ENCODE measurements at places on chromosomes 3 and 15.

DNA sequence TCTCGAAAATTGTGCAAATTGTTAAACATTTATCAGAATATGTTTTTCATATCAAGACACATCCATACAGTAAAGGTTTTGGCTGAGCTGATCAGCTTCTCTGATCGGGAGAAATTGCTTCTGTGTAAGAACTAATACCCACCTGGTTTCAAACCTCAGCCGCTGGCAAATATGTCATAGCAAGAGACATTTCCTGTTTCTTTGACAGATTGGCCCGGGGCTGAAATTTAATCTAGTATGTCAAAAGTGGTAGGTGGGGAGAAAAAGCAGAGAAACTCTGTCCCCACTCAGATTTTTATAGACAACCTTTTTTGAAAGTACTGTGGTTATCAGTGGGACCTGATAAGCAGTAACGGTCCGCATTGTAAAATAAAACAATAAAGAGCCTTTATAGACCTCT, 88.8 kb upstream of the SLC24A5 start:
- no peak for DNase-seq

DNA sequence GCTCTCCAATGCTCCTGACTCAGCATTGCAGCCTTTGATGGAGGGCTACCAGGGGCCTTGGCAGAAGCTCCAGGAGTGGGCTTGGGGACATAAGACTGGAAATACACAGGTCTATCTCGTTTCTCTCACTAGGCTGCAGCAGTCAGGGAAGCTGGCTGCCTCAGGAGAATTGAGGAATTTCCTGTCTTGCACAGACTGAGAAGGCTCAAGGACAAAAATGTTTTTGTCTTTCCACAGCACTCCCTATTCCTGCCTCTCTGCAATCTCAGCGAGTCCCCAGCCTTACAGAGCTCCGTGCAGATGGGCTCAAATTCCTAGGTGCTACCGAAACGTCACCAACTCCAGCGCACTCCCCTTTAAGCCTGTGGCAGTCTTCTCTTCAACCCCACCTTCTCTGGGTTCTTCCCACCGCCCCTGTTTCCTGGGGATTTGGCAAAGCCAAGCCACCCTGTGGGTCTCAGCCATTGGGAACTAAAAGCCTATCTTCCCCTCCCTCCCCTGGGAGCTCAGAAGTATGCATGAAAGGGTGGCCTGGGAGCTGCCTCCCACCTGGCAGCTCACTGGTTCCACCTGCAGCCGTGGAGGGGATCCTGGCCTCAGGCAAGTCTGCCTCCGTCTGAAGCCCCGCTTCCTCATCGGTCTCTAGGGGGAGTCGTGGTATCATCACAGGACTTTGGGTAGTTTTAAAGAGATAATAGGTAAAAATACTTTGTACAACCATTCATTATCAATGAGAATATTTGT, 322.6 kb upstream of the FRG2C start:
- DNase-seq = no peak

- DNase-seq = no peak
These were observed 29.9 kb upstream of the ABHD2 start for GRCh38 chr15:89058376-89058775.

GRCh38 chr15:89141885-89142284, 53.6 kb downstream of the ABHD2 start:
- DNase-seq = no peak

DNA sequence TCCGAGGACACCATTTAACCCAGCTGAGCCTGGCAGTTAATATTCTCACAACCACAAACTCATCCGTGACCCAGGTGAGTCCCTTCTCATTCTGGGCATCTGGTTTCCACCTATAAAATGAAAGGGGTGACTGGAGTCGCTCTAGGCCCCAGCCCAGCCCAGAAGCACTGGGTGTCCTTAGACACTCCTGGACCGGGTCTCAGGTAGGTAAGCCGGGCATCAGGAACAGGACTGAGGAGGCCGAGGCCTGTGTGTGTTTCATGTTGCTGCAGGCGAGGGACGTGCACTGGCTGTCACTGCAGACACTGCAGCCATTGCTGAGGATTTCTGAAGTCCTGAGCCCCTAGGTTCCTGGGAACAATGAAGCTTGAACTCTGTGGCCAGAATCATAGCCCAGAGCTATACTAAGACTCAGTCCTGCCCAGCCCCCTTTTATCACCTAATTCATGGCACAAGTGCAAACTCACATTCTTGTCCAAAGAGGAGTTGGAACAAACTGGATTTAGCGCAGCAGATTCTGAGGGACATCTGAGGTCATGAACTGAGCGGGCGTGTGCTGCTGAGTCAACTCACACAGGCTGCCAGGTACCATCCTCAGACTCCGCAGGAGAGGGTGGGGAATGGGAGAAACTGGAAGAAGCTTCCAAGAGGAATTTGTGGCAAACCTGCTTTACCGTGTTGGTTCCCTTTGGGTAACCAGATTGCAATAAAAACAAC, 184.9 kb downstream of the FAM43A start:
- no peak for DNase-seq

DNA sequence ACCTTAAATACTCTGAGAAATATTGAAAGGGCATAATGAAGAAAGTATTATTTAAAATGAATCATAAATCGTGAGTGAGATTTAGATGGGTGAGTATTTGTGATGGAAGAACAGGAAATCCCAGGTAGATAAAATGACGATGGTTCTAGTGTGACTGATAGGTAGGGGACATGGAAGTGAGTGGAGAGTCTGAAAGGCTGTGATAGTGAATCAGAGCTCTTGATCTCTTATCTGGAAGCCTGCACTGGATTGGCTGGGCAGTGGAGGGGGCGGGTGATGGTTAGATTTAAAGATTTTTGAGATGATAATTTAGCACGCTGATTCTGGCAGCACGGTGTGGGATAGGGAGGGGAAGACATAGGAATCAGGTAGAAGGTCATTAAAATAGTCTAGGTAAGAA, 20.1 kb downstream of the HGD start:
- no peak for DNase-seq

GRCh38 chr3:150885535-150885934, 19.7 kb downstream of the MINDY4B start:
- DNase-seq = no peak

GRCh38 chr15:65184868-65185717, at the start of gene CLPX:
CLPX (minus strand) TSS chr15:65185342; CDS start chr15:65185153, 189 bp downstream.
- peak; percentile 78 for DNase-seq

- DNase-seq = no peak
These were observed 1.4 kb upstream of the RPSA start for GRCh38 chr3:39404943-39405686.

DNA sequence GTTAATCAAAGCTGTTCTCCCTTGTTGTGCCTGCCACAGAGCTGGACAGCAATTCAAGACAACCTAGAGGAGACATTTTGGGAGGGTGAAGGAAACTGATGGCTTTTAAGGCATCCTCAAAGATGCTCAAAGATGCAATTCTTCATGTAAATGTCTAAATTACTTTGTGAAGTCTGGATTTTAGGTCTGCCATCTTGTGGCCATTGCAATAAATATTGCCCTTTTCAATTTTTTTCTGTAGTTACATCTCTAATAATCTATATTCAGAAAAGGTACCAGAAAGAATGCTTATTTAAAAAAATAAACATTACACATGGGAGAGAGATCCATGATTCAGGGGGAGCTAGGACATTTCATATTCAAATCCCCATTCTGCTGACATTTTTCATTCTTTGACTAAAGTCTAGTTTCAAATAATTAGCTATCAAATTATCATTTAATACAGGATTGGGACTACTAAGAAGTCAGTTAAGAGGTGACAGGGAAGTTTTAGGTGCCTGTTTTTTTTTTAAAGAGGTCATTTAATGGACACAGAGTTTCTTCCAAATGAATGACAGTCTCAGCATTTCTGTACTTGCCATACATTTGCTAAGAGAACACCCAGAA, 259.8 kb upstream of the WNT5A start:
- no peak for DNase-seq

DNA sequence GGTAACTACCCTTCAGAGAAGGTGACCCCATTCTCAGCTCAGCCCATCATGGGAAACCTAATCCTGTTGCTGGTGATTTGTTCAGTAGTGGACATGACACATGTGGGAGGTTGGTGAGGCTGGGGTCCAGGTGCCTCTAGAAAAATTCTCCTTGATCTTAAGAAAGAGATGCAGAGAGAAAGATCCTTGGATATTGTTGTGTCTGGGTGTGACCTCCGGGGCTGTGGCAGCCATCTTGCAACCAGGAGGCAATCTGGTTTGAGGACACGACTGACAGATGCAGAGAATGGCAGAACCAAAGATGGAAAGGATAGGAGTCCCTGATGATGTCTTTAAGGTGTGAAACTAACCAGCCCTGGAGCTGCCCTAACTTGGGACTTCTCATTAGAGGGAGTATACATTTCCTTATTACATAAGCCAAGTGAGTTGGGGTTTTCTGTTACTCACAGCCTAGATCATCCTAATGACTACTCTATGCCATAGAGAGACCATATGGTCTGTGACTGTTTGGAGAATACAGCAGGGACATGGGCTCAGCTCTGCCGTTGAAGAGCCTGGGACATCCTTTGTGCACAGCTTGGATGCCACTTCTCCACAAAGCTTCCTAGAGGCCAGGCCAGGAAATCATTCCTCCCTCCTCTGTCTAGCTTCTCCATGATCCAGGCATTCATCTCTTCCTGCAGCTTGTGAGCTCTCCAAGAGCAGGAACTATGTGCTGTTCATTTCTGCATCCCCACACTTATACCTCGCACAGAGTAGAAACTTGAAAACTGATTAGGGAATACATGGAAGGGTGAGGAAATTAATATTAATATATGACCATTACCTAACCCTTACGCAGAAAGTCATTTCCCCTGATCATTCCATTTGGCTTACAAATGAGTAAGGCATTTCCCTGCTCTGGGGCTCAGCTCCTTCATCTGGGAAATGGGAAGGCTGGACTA, 45.9 kb downstream of the HRH1 start:
- DNase-seq = no peak

GRCh38 chr3:72318504-72319193, 529.6 kb downstream of the SHQ1 start:
- no peak for DNase-seq

- DNase-seq = no peak
These were observed 108.8 kb upstream of the UMPS start for GRCh38 chr3:124621498-124621897.

GRCh38 chr15:63483521-63484371, 20.6 kb upstream of the USP3 start:
- no peak for DNase-seq

All from memory B cell (primary cell).